ENCODE measurements at places on chromosomes 11 and 22.

- no peak for DNase-seq
Observed at GRCh38 chr11:118281284-118281683, 17.2 kb upstream of the MPZL2 start.

GRCh38 chr11:12755510-12756453, 81.6 kb downstream of the TEAD1 start:
- DNase-seq, result no peak

DNA sequence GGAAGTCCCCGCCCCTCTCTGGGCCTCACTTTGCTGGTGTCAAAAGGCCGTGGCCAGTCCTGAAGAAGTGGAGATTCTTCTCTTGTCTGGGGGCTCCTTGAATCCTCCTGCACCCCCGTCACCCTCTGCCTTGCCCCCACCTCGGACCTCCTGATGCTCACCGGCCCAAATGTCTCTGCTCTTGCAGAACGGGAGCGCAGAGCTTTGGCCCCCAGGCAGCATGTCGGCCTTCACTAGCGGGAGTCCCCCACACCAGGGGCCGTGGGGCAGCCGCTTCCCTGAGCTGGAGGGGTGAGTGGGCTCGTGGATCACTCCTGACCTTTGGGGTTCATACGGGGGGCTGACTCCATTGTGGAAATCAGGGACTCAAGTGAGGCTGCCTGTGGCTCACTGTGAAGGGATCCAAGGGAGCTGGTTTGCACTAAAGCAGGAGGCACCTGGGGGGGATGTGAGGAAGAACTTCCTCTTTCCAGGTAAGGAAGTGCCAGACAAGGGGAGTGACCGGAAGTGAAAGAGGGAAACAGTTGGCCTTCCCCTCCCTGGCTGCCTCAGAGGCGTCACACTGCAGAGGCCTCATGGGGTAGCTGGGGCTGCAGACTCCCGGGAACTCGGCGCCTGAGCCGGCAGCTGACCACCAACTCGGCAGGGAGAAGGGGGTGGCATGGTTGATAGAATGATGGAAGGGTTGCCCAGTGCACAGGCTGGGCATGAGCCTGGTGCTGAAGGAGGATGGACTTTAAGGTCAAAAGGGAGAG, 23.1 kb downstream of the CSF2RB start:
- DNase-seq, result no peak

DNA sequence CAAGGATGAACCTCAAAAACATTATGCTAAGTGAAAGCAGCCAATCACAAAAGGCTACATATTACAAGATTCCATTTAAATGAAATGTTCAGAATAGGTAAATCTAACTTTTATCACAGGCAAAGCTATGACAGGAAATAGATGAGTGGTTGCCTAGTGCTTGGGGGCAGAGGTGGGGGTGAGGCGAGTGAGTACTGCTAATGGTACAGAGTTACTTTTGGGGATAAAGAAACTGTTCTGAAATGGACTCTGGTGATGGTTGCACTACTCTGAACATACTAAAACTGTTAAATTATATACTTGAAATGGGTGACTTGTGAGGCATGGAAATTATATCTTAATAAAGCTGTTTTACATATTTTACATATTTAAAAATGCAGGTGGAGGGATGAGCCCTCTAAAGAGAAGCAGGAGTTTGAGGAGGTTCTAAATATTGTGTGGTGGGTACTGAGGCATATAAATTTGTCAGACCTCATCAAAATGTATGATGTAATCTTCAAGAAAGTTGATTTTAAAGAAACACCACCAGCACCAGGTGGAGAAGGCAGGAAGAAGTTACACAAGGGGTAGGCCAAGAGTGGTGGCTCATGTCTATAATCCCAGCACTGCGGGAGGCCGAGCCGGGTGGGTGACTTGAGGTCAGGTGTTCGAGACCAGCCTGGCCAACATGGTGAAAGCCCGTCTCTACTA, 3.6 kb downstream of the SLC43A1 start:
- no peak for DNase-seq

GRCh38 chr11:112581747-112582146, 321.1 kb upstream of the PLET1 start:
- DNase-seq, result no peak

GRCh38 chr11:45678976-45679375, 13.6 kb upstream of the CHST1 start:
- no peak for DNase-seq

GRCh38 chr11:61574611-61575010, 6.3 kb downstream of the SYT7 start:
- no peak for DNase-seq

DNA sequence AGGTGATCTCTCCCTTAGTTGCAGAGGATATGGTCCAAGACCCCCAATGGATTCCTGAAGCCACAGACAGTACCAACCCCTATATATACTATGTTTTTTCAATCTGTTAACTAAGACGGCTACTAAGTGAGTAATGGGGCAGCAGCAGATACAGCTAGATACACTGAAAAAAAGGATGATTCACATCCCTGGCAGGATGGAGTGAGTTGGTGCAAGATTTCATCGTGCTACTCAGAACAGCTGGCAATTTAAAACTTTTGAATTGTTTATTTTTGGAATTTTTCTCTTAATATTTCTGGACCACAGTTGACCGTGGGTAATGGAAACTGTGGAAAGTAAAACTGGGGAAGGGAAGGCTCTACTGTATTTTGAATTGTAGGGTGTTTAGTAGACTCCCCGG, 17.0 kb upstream of the TMEM218 start:
- DNase-seq, result no peak

GRCh38 chr22:22842085-22842484, 45.5 kb upstream of the IGLL5 start:
- DNase-seq, result no peak

DNA sequence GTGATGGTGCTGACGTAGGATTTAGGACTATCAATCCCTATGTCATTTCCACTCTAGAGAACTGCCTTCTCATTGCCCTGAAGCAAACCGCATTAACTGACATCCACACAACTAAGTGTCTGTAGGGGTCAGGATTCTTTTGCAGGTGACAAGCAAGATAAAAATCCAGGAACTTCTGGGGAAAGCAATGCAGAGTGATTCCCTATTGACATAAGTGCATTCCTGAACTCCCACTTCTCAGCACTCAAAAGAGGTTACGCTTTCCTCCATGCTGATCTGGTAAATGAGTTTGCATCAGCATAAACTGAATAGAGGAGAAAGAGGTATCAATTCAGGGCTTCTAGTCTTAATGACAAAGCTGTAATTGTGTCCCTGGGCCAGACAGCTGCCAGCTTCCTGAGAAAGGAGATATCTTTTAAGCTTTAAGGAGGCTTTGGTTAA, 224.6 kb upstream of the ISX start:
- no peak for DNase-seq

- no peak for DNase-seq
Observed at GRCh38 chr11:115198321-115198741, 305.9 kb downstream of the CADM1 start.

GRCh38 chr11:44611088-44611487, 45.6 kb downstream of the CD82 start:
- no peak for DNase-seq

GRCh38 chr11:68038718-68039525, at the start of gene TCIRG1:
TCIRG1 (plus strand) TSS chr11:68039025; CDS start chr11:68041272, 2,247 bp downstream.
- peak; percentile 96 for DNase-seq

DNA sequence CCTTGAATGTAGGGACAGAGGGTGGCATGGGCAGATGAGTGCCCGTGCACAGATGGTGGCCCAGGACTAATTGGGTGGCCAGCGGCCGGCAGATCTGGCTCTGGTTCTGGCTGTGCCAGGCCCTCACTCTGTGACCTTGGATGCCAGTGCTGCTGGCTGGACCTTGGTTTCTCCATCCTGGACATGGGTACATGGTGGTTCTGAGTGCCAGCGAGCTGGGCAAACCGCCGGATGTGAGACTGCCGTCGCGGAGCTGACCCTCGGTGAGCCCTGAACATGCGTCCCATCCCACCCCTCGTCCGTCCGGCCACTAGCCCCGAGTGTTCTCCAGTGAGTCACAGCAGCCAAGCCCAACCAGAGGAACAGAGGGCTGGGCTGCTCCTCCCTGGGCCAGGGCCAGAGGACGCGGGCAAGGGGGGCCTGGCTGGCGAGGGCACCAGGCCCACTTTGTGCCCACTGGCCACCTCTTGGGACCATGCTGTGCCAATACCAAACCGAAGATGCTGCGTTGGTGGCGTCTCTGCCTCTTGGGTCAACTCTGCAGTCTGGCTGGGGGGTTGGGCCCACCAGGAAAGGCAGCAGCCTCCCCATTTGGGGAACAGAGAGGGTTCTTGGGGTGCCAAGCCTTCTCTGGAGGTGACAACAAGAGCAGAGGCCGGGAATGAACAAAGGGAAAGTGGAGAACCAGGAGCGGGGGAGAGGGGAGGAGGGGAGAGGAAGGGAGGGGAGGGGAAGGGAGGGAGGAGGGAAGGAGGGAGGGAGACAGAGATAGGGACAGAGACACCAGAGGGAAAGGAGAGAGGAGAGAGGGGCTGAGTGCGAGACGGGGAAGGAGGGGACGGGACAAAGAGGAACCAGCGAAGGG, 10.7 kb downstream of the LSP1 start:
- peak; percentile 94 for DNase-seq

GRCh38 chr11:60100516-60100915, 12.1 kb downstream of the MS4A2 start:
- DNase-seq, result no peak

GRCh38 chr11:6992457-6993417, 27.4 kb downstream of the ZNF214 start:
- DNase-seq, result no peak

GRCh38 chr11:67657300-67657699, 6.8 kb upstream of the ACY3 start:
- DNase-seq, result no peak

GRCh38 chr11:103529181-103529684, 420.0 kb downstream of the DYNC2H1 start:
- DNase-seq, result no peak

GRCh38 chr22:29040385-29041275, 21.0 kb downstream of the C22orf31 start:
- no peak for DNase-seq

GRCh38 chr11:17407575-17407974, 19.1 kb upstream of the KCNJ11 start:
- no peak for DNase-seq

DNA sequence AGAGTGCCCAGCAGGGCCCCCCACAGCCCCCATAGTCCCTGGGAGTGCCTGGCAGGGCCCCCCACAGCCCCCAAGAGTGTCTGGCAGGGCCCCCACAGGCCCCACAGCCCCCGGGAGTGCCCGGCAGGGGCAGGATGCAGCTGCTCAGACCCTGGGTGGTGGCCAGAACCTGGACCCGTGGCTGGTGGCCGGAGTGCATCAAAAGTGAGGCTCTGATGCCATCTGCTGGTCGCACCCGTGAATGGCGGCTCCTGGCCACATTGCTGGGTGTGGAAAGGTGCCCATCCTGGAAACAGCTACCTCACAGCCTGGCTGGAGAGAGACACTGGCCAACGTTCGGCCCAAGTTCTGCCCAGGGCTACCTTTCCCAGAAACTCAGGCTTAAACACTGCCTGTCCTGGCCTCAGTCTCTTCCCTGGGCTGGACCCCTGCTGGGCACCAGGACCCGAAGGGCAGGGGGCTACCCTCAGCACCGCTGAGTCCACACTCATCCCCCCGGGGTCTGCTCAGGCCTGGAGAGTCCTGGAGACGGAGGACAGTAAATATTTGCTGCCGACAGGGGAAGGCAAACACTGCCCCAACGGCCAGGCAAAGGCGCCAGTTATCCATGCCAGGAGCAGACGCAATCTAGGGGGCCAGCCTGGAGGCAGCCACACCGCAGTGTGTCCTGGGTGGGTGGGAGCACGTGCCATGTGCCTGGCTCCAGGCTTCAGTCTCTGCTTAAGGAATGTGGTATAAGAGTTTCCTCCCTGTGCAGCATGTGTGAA, 4.4 kb downstream of the INS start:
- DNase-seq, result no peak

DNA sequence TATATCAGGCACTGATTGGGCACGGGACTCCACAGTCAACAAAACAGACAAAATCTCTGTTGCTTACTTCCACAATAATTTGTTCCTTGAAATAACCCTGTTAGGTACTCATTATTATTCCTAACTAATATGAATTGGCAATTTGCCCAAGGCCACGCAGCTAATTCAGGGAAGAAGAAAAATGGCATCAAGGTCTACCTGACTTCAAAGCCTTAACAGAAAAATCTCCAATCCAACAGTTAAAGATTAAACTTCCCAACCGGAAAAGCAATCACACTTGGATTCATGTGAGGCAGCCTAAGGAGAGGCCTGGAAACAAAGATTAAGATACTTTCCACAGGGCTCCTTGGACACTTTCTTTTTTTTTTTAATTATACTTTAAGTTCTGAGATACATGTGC, 68.9 kb downstream of the PRCP start:
- no peak for DNase-seq

- DNase-seq, result no peak
Observed at GRCh38 chr11:105860105-105860504, 161.9 kb downstream of the MSANTD4 start.

- DNase-seq, result no peak
Observed at GRCh38 chr11:7651700-7652099, 21.6 kb downstream of the CYB5R2 start.

DNA sequence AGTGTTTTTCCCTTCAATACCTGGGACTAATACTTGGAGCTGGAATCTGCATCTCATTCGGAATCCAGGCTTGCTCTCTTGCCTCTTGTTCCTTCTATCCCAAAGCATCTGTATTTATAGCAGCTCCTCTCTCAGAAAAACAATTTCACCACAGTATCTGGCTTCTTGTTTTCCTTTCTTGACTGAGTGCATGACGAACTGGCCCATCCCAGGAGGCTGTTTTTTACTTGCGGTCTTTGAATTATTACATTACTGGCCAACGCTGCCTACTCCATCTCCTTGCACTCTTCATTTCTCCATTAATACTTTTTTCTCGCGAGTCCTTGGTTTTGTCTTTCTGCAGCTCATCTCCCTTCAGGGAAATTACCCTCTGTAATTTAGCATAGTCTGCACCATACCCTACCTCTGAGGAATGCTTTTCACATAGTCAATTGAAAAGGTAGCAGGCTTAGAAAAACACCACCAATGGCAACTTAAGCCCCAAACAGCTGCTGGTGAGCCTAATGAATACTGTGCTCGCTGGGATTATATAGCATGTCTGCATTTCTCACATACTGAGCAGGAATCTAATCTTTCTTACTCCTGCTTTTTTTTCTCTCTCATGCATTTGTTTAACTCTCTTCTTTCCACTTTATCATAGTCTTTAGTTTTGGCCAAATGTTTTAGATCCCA, 277.4 kb upstream of the SESN3 start:
- no peak for DNase-seq

- DNase-seq, result no peak
Observed at GRCh38 chr11:64406221-64406946, 47.4 kb downstream of the RPS6KA4 start.

- DNase-seq, result no peak
Observed at GRCh38 chr11:130478881-130479280, 30.4 kb downstream of the ADAMTS15 start.

DNA sequence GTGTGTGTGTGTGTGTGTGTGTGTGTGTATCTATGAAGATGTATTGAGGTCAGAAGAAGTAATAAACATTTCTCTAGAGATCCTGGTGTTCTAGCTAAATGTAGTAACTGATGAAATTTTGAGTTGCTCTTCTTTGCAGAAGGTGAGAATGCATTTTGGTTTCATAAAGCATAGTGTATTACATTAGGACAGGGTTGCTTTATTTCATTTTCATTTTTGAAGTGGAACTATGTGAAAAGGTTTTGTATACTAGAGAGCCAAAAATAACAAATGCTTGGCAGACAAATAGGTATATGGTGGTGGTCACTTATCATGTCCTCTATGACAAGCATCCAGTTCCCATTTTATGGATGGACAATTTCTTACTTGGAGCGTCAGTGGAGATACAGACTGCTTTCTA, 99.0 kb downstream of the CASP12 start:
- DNase-seq, result no peak

- DNase-seq, result no peak
Observed at GRCh38 chr11:95923439-95923727, 524 bp downstream of the MTMR2 start.

Data from mesenteric fat pad (tissue), 1 donor.